ENCODE measurements at places on chromosomes 11 and 22.
A peak's percentile ranks its signal among the peaks of the same experiment; 100 is the strongest.

DNA sequence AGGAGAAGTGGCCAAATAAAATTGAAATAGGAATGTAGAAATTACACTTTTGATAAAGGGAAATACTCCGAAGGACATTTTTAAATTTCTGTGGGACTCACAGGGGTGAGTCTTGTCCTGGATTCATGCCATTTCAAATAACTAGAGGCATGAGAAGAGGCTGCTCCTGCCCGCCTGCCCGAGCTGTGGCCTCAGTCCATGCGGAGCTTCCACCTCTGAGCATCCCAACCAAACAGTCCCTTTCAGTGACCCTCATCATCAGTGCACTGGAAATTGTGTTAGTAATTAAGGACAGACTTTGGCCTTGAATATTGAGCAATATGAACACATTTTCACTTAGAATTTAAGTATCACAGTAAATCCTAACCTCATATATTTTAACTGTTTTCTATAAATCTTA is 25.6 kb downstream of the GRIA4 start:
- no peak for DNase-seq

- DNase-seq, result no peak
Observed at GRCh38 chr22:30183271-30183670, 63.3 kb downstream of the LIF start.

DNA sequence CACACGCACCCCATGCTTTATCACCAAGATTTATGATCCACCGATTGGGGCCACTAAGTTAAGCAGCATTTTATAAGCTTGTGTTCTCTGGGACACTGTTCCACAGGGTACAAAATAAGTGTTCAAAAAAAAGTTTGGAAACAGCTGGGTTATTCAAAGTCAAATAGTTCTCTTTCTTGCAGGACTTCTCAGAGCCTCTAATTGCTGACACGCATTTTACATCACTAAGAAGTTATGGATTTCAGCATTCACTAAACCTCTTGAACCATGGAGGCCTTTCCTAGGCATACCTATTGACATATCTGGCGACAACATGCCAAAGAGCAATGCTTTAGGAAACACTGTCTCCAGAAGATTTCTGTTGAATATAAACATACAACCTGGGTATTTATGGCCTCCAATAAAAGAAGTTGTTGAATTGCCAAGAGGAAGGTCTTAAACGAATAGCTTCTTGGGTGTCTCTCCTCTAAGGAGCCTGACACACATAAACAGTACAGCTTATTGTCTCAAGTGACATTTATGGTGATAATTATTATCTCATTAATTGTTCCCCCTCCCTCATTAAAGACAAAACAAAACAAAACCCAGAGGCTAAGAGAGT is 147.1 kb upstream of the ARHGAP20 start:
- no peak for DNase-seq

DNA sequence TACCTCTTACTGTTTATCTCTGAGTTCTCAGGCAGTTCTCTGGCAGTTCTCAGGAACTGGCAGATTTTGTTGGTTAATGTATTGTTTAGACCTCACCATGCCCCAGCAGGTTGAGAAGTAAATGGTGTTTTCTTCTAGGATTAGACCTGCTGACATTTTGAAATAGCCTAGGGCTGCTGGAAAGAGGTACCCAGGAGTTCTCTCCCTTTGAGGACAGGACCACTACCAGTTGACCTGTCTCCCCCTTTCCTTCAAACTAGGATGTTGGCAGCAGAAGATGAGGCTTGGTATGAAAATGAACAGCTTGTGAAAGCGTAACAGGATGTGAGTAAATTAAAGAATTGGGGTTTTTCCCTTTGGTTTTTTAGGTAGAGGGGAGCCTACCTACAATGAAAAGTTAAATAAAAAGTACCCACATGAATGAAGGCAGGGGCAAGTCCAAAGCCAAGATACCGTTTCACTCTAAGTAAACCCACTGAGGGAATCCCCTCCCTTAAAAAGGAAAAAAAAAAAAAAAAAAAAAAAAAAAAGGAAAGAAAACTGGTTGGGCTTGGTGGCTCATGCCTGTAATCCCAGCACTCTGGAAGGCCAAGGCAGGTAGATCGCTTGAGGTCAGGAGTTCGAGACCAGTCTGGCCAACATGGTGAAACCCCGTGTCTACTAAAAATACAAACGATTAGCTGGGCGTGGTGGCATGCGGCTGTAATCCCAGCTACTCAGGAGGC is 96.2 kb downstream of the PDHX start:
- no peak for DNase-seq

- DNase-seq, result no peak
Observed at GRCh38 chr11:92977401-92977800, 8.0 kb downstream of the MTNR1B start.

GRCh38 chr11:19627566-19627965 is 85.1 kb upstream of the NAV2 start:
- no peak for DNase-seq

GRCh38 chr22:27801616-27802345 is at the start of gene MN1:
Gene MN1 (minus strand): TSS chr22:27801756. CDS start chr22:27800543, 1,213 bp downstream.
- peak; percentile 89 for DNase-seq

DNA sequence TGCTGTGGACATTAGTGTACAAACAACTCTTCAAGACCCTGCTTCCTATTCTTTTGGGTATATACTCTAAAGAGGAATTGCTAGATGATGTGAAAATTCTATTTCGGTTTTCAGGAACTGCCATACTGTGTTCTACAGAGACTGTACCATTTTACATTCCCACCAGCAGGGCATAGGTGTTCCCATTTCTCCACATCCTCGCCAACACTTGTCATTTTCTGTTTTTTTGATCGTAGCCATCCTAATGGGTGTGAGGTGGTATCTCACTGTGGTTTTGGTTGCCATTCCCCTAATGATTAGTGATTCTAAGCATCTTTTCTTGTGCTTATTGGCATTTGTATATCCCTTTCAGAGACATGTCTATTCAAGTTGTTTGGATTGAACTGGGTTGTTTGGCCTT is 29.8 kb upstream of the GRK3 start:
- no peak for DNase-seq

DNA sequence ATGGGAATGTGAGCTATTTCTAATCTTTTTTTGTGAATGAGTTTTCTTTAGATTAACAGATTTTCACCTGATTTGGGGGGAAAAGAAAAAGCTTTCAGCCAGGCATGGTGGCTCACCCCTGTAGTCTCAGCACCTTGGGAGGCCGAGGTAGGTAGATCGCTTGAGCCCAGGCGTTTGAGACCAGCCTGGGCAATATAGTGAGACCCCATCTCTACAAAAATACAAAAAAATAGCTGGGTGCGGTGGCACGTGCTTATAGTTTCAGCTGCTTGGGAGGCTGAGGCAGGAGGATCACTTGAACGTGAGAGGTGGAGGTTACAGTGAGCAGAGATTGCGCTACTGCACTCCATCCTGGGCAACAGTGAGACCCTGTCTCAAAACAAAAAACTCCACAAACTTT is 92.2 kb downstream of the HSD17B12 start:
- DNase-seq, result no peak

DNA sequence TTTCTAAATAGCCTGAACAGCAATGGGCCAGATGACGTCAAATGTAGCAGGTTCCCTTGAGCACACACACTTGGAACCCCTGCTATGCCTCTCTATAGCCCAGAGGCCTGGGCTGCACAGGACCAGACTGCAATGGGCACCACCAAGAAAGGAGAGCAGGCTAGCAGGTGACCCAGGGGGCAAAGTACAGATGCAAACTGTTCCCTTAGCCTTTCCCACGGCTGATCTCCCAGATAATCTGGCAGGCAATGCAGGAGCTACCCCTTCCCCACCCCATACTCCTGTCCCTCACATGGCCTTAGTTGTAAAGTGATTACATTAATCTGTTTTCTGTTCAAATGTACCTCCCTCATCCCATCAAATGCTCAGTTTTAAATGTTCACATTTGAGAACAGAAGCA is 41.3 kb downstream of the SMCO4 start:
- no peak for DNase-seq

- DNase-seq, result peak; percentile 61
Observed at GRCh38 chr11:995044-995751, 41.3 kb downstream of the MUC6 start.

DNA sequence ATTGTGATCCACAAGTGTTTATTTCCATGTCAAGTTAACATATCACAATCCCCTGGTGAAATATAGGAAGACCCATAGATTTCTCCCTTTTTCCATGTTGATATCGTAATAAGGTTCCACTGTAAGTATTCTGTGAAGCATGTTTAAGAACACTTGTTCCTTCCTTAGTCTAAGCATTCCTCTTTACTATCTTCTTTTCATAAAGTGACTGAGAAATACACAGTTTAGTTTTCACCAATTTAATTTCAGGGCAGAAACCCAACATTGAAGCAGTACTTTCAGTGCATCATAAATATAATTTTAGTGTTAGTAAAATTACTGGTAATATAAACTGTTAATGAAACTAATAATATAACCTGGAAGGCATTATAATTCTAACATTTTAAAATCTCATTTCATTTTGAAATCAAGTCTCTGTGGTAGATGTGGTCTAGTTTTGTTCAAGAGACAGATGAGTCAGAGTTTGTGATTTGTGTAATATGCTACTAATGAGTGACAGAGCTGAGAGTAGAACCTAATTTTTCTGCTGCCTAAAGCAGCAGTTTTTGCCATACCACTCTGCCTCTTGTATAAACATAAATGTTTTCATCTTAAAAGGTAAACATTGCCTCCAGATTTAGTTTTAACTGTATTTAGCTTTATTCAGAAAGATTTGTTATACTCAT is 79.4 kb downstream of the ATM start:
- no peak for DNase-seq

DNA sequence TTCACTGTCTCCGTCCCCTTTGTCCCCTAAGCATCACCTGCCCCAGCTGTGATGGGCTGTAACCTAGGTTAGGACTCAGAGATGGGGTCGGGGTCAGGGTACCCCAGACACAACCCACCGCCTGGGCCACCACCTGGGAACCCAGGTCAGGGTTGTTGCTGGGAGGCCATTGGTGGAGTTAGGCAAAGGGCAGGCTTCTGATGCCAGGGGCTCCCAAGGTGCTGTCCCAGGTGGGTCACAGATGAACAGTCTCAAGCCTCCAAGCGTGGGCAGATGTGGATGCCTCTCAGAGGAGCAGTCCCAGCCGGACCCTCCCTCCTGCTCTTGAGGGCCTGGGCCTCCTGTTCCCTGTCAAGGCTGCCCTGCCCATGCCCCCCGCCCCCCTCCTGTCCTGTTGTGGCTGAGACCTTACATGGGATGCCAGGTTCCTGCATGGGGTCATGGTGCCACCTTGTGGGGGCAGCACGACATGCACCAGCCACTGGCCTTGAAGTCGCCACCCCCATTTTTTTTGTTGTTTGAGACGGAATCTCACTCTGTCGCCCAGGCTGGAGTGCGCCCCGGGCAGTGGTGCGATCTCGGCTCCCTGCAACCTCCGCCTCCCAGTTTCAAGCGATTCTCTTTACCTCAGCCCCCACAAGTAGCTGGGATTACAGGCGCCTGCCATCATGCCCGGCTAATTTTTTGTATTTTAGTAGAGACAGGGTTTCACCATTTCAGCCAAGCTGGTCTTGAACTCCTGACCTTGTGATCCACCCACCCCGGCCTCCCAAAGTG is 12.1 kb downstream of the GATD1 start:
- DNase-seq, result peak; percentile 92
